G401 (cell line): ENCODE measurements at places on chromosomes 5 and 9. TPM values are rescaled to one million over a fixed set of nuclear protein-coding genes. Genes with fewer than 3 reads are reported as not detected.

The ABLIM3 gene
- 1.1 TPM in 1 of 2 replicates, not detected in the other for total RNA-seq

DNA sequence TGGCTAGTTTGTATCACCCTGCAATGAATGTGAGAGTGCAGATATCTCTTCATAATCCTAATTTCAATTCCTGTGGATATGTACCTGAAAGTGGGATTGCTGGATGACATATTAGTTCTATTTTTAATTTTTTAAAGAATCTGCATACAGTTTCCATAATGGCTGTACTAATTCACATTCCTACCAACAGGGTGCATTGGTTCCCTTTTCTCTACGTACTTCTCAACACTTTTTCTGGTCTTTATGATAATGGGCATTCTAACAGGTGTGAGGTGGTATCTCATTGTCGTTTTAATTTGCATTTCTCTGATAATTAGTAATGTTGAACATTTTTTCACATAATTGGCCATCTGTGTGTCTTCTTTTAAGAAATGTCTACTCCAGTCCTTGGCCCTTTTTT lies 927.5 kb downstream of the DTWD2 start:
- DNase-seq = no peak

GRCh38 chr5:51988634-51989033 lies 605.4 kb downstream of the ISL1 start:
- DNase-seq = no peak

The ADGRV1 gene
- total RNA-seq = not detected in 2 replicates

- DNase-seq = no peak
Measured at GRCh38 chr9:110065532-110065931, 142.4 kb downstream of the C9orf152 start.

GRCh38 chr5:77358255-77359205 lies 133.6 kb downstream of the WDR41 start:
- no peak for DNase-seq

The FBXW11 gene
- total RNA-seq = 35.4 and 68.7 TPM in 2 replicates

The GHR gene
- total RNA-seq = not detected in 2 replicates

The SPINK13 gene
- total RNA-seq = not detected in 2 replicates

The IL7R gene
- total RNA-seq = not detected in 2 replicates

DNA sequence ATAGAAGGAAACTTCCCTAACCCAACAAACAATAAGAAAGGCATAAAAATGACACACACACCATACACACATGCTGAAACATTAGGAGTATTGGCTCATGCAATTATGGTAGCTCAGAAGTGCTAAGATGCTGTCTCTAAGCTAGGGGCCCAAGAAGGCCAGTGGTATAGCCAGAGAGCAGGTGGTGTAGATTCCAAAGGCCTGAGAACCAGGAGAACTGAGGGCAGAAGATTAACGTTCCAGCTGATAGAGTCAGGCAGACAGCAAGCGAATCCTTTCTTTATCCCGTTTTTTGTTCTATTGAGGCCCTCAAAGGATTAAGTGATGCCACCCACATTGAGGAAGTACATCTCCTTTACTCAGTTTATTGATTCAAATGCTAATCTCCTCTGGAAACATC lies 262.9 kb downstream of the EPB41L4A start:
- no peak for DNase-seq

The ROR2 gene
- total RNA-seq = 1.4 and 3.2 TPM in 2 replicates

GRCh38 chr5:150589862-150590601 lies 50.4 kb upstream of the SYNPO start:
- DNase-seq = peak; percentile 12

- no peak for DNase-seq
Measured at GRCh38 chr9:26945591-26945990, 1.5 kb downstream of the PLAA start.

The ADRA1B gene
- 41.4 and 46.5 TPM in 2 replicates for total RNA-seq

The PCDHGB1 gene
- total RNA-seq = not detected in 2 replicates

DNA sequence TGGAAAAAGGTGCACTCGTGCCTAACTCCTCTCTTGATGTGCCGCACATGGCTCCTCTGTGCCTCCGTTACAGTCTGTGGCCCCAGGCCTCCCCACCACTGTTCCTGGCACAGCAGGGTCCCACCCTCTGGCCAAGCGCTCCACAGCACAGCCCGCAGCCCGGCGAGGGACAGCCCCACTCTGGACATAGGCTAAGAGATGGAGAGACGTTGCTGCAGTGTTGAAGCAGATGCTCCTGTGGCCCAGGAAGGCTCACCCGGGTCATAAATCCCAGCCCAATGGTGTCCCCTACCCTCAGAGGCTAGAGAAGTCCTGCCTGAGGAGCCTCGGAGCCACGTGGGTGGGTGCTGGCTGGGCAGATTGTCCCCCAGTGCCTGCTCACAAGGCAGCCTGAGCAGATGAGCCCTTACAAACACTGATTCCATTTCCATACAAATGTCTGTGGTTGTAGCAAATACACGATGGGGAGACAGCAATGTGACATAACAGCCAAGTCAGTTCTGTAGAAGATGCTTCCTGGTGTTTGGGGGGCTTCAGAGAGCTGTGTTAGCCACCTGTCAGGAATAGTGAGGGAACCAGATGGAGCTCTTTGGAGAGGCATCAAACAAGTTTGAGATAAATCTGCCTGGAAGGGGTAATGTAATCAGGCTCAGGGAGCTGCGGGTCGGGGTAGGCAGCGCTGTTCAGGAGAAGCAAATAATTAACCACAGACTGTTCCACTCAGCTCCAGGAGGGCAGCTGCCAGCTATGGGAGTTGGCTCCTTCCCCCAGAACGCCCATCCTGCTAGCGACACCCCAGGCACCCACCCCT lies 41.7 kb downstream of the C5orf15 start:
- no peak for DNase-seq

- DNase-seq = no peak
Measured at GRCh38 chr5:95631991-95632675, 12.2 kb downstream of the GPR150 start.

DNA sequence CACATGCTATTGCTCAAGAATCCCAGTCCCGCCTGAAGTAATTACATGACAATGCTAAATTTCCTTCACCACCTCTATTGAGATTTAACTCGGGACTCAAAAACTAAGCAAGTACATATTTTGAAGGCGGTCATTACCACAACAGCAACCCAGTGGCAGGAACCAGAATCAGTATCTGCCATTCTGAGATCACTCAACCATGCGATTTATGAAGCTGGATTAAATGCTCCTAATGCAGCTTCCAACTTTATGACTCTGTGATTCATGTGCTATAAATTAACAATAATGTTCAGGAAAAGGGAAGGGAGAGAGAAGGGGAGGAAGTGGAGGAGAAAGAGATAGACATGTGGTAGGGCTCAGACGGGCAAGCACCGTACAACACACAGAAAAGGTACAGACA lies 194.7 kb downstream of the DNAH5 start:
- no peak for DNase-seq

The ADAMTSL1 gene
- not detected in 2 replicates for total RNA-seq

DNA sequence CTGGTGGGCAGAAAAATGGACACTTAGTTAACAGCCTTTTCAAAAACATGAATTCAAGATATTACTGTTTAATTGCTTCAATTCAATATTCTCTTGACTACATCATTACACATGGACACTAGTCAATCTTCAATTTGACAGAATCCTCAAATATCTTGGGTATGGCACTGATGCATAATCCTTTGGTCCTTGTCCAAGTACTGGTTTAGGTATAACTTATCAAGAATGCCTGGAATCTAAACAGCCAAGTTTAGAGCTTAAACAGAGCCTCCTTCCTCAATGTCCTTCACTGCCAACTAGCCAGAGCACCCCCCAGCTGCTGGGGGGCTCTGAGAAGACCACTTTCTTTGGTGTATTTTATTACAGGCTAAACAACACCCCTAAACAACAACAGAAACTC lies 61.6 kb upstream of the ERCC6L2 start:
- no peak for DNase-seq

The SCGB3A2 gene
- not detected in 2 replicates for total RNA-seq

The TLR4 gene
- not detected in 2 replicates for total RNA-seq

DNA sequence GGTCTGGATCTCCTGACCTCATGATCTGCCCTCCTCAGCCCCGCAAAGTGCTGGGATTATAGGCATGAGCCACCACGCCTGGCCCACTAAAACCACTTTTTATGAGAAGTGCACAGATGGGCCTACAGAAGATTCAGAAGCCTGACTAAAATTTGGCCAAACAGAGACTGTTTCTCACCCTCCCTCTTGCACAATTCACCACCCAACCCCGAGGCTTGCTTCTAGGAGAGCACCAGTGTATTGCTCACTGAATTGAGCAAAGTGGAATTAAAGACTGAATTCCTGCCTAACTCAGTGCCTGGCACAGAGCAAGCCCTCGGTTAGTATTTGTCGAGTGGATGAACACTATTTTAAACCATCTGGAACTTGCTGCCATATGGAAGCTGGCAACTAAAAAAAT lies 3.4 kb upstream of the DCTN4 start:
- DNase-seq = no peak

GRCh38 chr9:82939451-82939850 lies 123.5 kb downstream of the RASEF start:
- peak; percentile 53 for DNase-seq

DNA sequence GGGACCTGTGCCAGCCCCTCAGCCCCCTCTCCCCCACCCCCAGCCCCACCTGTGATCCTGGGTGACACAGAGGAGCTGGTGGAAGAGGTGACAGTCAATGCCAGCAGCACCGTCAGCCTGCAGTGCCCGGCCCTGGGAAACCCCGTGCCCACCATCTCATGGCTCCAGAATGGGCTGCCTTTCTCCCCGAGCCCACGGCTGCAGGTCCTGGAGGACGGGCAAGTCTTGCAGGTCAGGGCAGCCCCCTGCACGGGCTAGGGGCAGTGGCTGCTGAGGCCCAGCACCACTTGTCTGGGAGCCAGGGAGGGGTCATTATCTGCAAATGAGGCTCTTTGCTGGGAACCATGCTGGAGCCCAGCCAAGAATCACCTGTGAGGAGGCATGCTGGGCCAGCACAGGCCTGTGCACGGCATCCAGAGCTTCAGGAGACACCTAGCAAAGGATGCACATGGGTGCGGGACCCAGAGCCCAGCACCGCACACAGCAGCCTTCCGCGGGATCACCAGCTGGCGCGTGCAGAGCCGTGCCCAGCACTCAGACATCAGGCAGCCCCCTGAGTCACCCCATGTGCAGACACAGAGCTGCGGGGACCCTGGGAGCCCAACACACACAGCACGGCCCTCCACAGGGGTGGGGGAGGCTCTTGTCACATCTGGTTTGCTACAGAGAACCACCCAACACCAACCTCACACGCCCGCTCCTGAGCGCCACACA lies 62.0 kb upstream of the ASS1 start:
- no peak for DNase-seq

DNA sequence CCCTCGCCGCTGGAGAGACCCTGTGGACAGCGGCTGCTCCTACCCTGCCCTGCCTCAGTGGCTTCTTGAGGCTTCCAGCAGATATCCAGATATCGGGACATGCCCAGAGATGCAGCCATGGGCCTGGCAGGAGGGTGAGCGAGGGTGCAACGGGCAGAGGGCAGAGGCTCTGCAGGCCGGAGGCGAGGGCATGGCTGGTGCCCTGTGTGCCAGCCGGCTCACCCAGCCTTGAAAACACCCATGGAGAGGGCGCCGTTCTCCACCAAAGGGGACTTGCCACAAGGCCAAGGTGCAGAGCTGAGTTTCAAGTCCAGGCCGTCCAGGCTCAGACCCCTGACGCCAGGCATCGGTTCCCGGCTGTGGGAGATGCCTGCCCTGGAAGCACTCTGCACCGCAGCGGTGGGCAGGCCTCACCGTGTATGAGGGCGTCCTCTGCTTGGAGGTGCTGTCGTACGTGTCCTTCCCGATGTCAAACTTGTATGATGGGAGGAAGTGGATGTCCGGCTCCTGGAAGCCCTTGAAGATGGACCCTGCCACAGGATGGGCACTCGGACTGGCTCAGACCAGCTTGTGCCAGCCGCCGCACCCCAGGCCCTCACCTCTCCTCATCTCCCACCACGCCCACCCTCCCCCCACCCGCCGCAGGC lies 8.9 kb downstream of the INPP5E start:
- no peak for DNase-seq

DNA sequence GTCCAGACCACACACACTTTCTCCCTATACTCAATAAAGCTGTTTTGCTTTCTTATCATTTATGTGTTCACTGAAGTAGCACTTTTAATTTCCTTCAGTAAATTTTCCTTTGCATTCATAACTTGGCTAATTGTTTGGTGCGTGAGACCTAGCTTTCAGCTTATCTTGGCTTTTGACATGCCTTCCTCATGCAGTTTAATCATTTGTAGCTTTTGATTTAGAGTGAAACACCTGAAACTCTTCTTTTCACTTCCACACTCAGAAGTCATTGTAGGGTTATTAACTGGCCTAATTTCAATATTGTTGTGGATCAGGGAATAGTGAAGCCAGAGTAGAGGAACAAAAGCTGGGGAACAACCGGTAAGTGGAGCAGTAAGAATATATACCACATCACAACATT lies 114.7 kb downstream of the ST8SIA4 start:
- DNase-seq = no peak

GRCh38 chr5:55370291-55370925 lies 62.6 kb downstream of the MTREX start:
- no peak for DNase-seq

- no peak for DNase-seq
Measured at GRCh38 chr5:123835421-123835820, 323.4 kb downstream of the CSNK1G3 start.

The PCDHB3 gene
- total RNA-seq = 0.92 and 2.4 TPM in 2 replicates

- DNase-seq = no peak
Measured at GRCh38 chr5:140674211-140674610, 835 bp upstream of the DND1 start.

DNA sequence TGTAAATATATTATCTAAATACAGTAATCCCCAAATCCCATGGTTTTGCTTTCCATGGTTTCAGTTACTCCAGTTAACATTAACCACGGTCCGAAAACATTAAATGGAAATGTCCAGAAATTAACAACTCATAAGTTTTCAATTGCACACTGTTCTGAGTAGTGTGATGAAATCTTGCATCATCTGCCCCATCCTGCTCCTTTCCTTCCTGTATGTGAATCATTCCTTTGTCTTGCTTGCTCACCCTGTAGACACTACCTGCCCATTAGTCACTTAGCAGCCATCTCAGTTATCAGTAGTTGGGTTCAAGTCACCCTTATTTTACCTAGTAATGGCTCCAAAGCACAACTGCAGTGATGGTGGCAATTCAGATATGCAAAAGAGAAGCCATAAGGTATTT lies 1568.5 kb upstream of the WWC1 start:
- no peak for DNase-seq

- DNase-seq = no peak
Measured at GRCh38 chr9:929719-930118, 46.7 kb upstream of the DMRT3 start.

DNA sequence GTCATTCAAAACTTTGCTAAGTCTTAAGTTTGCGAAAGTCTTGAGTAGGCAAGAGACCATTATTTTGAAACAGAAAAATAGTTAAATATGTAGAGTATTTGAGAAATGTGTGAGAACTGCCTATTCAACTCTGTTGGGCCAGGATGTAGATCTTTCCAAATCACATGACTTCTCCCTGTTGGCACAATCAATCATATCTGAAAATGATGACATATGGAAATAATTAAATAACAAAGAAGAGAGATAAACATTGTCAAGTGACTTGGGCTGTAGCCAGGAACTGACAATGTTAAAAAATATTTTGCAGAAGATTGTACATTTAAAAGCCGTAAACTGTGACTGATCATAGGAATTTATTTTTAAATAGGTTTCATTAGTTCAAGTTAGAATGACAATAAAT lies 104.6 kb upstream of the IL6ST start:
- no peak for DNase-seq

The NTRK2 gene
- total RNA-seq = not detected in 2 replicates
